Glomerular endothelial cell (primary cell): ENCODE measurements at places on chromosomes 6 and 20. TPM values are rescaled to one million over a fixed set of nuclear protein-coding genes. Genes with fewer than 3 reads are reported as not detected.

CCM2L gene
- total RNA-seq: 12.3 and 29.1 TPM in 2 replicates

MAP1LC3A gene
- 77.5 and 97.0 TPM in 2 replicates for total RNA-seq

FABP7 gene
- total RNA-seq: not detected in 2 replicates

NANP gene
- 7.6 and 8.8 TPM in 2 replicates for total RNA-seq

GLP1R gene
- not detected in 2 replicates for total RNA-seq

C6orf52 gene
- total RNA-seq: 1.9 and 3.4 TPM in 2 replicates
